ENCODE measurements at places on chromosomes 6 and 20.
A peak's percentile ranks its signal among the peaks of the same experiment; 100 is the strongest.

GRCh38 chr20:8375898-8376297 is 243.8 kb downstream of the PLCB1 start:
- DNase-seq: no peak

DNA sequence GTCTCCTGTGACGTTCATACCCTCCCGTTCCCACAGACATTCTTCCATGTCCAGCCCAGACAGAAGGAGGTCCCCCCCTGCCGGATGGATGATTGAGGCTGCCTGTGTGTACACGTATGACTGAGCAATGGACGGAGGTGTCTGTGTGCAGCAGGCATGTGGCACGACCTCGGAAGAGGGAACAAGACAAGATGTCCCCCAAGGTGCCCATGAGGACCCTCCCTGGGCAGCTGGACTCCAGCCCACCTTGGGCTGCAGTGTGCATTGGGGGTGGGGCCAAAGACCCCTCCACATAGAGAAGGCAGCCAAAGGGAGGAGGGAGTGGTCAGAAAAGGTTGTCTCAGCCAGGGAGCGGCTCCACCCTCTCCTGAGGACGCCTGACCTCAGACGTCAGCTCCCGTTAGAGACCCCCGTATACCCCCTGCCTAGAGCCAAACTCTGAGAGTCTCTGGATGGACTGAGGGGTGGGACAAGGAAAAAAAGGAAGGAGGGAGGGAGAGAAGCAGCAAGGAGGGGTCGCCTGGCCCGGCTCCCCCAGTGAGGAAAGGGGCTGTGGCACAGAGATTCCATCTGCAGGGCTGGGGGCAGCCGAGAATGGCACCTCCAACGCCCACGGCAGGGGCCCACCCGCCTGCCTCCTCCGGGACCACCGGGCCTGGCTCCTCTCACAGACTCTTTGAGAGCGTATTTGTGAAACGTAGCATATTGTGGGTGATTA is 92.9 kb upstream of the BHLHE23 start:
- DNase-seq: no peak

DNA sequence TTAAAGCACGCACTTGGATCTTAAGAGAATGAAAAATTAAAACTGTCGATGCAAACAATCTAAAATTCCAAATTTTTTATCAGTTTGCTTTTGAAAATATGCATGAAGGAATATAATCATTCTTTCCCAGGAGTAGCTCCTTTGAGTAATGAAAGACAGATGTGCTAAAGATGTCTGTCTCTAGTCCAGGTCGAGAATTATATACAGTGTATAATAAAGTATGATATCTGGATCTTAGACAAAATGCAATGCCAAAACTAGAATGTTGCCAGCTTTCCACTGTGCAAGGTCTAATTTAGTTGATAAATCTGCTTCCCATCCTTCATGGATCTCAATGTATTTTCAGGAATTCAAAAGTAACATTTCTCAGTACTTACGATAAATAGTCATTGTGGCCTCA is 65.1 kb upstream of the ADGRG6 start:
- DNase-seq: no peak

- DNase-seq: peak; percentile 27
Measured at GRCh38 chr6:18507018-18507415, 119.9 kb downstream of the RNF144B start.

- no peak for DNase-seq
Measured at GRCh38 chr6:133259561-133259960, 18.4 kb downstream of the EYA4 start.

- DNase-seq: no peak
Measured at GRCh38 chr20:46212252-46212651, 94.1 kb downstream of the CD40 start.

GRCh38 chr6:31483392-31483791 is 14.6 kb upstream of the MICB start:
- DNase-seq: no peak

DNA sequence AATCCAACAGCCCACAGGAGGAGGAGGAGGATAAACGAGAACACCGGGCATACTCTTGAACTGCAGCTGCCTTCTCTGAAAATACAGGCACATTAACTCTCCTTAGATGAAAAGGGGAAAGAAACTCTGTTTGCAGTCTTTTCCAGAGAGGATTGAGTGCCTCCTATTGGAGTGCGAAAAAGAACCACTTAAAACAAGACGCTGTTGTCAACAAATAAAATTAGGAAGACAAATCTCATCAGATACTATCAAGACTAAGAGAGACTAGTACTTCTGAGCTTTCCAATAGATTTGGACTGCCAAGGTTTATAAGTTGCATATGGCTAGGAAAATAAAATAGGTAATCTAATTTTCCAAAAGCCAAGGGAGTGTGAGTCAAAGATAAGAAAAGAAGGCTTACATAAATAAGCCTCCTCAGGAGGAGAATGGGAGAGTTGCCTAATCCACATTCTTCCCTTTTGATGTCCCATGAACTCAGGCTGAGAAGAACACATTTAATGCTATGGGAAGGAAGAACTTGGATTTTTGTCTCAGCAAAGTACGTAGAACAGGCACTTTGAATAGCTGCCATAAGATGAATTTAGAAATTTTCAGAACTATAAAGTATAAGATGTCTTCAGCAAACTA is 154.7 kb downstream of the ARHGAP18 start:
- no peak for DNase-seq

GRCh38 chr6:144899161-144899560 is 614.0 kb downstream of the UTRN start:
- DNase-seq: peak; percentile 78

- DNase-seq: no peak
Measured at GRCh38 chr6:127811900-127812570, 88.8 kb downstream of the THEMIS start.

GRCh38 chr6:26660000-26660361 is 435 bp upstream of the ZNF322 start:
- DNase-seq: no peak

DNA sequence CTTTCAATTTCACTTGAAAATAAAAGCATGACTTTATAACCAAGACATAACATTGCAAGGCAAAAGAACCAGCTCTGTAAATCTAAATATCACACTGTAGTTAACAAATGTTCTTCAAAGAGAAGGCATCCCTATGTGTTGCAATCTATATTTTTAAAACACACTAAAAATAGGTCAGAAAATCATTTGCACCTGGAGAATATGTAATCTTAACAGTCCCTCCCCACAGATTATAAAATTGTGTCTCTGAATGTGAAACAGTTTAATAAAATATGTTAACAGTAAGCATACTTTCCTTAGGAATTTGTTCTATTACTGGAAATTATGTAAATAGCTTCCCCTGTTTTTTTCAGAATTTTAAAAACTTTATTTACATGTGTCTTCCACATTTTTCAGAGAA is 351.9 kb downstream of the COL12A1 start:
- DNase-seq: no peak

DNA sequence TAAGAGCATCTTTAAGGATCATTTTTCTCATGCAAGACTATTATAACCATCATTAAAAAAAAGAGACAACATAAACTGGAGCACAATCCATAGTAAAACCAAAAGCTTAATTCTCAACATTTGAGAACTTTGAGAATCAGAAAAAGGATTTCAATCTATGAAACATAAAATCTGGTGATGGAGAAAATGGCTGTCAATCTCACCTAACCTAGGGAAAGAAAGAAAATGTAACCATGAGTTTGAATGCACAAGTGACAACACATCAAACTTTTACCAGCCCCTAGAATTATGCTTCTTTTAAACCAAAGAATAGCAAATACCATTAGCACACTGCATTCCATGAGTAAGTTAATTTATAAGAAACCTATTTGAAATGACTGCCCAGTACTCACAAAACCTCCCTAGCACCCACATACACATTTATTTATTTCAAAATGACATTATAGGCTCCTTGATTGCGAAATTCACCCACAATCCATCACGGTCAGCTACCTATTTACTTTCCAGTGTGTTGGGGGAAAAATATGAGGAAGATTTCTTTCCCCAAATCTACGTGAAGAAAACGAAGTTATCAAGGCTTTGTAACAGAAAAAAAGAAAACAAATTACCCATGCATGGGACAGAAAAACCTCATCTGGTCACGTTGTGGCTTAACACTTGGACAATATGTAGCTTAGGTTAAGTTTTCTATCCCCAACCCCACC is 828 bp downstream of the ASCC3 start:
- peak; percentile 47 for DNase-seq

- DNase-seq: no peak
Measured at GRCh38 chr20:62445553-62446340, 18.4 kb upstream of the RBBP8NL start.

DNA sequence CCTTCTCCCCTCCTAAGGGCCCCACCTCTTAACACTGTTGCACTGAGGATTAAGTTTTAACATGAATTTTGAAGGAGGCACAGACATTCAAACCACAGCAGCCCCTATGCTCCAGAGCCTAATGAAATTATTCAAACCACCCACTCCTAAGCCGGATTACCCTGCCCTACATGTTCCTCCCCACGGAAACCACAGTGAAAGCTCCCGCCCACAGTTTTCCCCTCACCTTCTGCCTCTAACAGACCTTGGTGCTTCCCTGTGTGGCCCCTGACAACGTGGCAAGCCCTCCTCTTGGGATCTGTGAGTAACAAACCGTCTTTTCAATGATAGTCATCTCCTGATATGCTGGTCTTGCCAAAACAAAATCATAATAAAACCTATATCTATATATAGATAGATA is 74.8 kb downstream of the RIN2 start:
- DNase-seq: no peak

- DNase-seq: no peak
Measured at GRCh38 chr20:17681726-17682102, 328 bp downstream of the RRBP1 start.

GRCh38 chr6:139996253-139996834 is 621.9 kb upstream of the CITED2 start:
- peak; percentile 85 for DNase-seq

- DNase-seq: peak; percentile 98
Measured at GRCh38 chr6:82017288-82017687, 230.3 kb downstream of the IBTK start.

DNA sequence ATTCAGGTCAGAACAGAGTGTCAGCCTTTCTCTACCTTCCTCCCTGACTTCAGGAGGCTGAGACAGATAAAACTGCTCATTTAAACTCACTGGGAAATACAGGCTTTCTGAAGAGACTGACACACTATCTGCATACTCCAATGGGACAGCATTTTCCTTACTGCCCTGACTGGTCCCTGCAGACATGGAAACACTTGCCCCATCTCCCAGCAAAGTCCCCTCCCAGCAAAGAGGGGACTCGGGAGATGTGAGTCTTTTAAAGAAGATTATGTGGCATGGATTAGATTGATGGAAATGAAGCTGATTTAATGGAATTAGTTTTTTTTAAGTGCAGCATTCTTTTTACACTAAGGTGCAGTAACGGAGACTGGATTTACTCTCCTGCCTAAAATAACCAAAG is 90.8 kb downstream of the CFAP61 start:
- DNase-seq: no peak

DNA sequence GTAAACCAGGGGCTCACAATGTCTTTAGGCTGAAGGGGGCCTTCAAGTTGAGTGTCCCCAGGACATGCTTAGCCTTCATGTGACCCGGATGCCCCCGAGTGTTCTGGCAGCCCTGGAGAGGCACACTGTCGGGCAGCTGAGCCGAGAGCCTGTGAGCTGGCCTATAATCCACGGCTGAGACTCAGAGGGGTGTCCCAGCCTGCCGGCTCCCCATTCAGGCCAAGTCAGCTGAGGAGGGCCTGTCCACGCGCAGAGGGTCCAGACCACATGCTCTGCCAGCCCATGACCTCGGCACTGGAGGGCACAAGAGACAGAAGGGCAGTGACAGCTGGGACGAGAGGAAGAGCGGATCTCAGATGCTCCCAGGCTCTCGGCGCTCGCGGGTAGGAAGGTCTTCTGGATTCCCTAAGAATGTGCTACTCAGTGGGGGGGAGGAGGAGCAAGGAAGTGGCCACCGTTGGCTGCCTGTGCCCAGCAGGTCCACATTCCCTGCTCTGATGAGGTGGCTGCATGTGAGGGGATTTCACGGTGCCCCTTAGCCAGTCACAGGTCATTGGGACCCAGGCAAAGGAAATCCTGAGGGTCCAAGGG is 224.7 kb downstream of the NRN1 start:
- DNase-seq: no peak

DNA sequence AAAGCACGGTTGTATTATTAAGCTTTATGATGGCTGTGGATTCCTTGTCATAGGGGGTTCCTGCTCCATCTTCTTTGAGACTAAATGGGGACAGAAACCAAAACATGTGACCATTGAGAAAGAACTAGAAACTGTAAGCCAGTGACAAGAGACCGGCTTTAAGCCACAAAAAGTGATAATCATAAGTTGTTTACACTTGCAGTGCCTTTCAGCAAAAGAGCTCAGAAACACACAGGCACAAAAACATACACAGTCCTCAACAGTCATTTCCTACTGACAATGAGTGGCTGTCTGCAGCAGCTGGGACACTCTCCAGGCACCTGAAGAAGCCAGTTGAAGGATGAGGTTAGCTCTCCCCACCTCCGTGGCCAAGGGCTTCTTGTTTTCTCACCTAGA is 20.0 kb upstream of the UBE2J1 start:
- DNase-seq: no peak

DNA sequence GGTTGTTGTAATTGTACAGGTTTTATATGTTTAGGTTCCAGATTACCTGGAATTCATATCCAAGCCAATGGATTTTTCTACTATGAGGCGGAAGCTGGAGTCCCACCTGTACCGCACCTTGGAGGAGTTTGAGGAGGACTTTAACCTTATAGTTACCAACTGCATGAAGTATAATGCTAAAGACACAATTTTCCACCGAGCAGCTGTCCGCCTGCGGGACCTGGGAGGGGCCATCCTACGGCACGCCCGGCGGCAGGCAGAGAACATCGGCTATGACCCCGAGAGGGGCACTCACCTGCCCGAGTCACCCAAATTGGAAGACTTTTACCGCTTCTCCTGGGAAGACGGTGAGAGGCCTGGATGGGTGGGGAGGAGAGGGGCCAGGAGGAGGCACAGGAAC is 13.6 kb downstream of the BRPF3 start:
- DNase-seq: no peak

GRCh38 chr6:137025786-137026730 is 18.7 kb downstream of the IL20RA start:
- DNase-seq: peak; percentile 50

GRCh38 chr20:6599876-6600735 is 167.4 kb upstream of the BMP2 start:
- peak; percentile 32 for DNase-seq

GRCh38 chr6:72534236-72534635 is 87.6 kb upstream of the KCNQ5 start:
- DNase-seq: no peak

DNA sequence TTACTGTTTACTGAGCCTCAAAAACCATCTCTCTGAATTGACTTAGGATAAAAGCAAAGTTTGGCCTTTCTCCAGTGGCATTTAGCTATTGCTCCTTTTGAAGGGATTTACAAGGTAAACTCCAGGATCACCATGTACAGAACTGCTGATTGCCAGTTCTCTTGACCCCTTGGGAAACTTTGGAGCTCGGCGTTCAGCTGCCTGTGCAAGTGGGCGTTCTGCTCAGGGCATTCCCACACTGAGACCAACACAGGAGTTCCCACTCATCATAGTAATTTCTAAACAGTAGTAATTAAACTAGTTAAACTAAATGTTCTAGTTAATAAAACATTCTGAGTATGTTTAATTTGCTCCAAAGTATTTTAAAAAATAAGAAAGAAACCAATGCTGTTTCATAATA is 14.9 kb downstream of the KCNQ5 start:
- DNase-seq: no peak

- DNase-seq: peak; percentile 51
Measured at GRCh38 chr6:108363889-108364313, 69.0 kb downstream of the AFG1L start.
